ENCODE measurements at places on chromosomes 4 and X. TPM values are rescaled to one million over a fixed set of nuclear protein-coding genes. Genes with fewer than 3 reads are reported as not detected.

GRCh38 chr4:176879380-176880116 lies 86.8 kb upstream of the VEGFC start:
- no peak for DNase-seq

CSAG1 gene
- not detected for total RNA-seq

- DNase-seq = no peak
Measured at GRCh38 chr4:61628727-61629126, 428.6 kb downstream of the ADGRL3 start.

- DNase-seq = no peak
Measured at GRCh38 chrX:116339407-116339806, 97.0 kb upstream of the SLC6A14 start.

GRCh38 chr4:139314047-139314800 lies 11.9 kb upstream of the NDUFC1 start:
- no peak for DNase-seq

DNA sequence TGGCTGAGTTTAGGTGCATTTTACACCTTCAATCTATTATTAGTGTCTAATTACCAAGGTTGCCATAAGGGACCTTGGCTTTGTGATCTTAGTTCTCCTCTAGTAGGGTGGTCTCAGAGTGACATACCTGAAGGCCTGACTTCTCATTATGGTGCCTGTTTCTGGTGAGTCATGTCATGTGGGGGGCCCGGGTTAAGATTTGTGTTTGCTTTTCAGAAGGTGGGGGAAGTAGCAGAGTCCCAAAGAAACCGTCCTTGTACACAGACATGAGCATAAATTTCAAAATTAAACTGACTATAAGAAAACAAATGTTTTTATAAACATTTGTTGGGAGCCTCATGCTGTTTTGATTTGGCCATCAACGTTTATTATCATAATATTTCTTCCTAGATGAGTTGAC lies 74.5 kb downstream of the HHIP start:
- DNase-seq = no peak

NUDT11 gene
- 2.6 TPM for total RNA-seq

DNA sequence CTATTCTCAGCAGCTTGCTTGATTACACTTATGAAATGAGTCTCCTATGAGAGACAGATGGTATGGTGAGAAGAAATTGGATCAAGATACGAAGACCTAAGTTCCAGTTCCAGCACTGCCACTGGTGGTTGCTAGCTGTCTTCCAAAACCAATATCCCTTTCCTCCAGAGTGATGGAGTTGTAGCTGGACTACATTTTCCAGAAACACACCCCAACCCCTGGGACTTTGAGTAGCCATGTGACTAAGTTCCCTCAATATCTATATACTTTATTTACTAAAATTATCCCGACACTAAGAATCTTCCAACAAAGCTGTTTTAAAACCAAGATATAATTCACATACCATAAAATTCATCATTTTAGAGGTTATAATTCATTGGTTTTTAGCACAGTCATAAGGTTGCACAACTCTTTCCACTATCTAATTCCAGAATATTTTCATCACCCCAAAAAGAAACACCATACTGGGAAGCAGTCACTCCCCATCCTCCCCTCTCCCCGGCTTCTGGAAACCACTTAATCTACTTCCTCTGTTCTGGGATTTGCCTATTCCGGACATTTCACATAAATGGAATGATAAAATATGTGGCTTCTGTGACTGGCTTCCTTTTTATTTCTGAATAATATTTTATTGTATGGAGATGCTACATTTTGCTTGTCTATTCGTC lies 118.0 kb downstream of the MANBA start:
- DNase-seq = no peak

DNA sequence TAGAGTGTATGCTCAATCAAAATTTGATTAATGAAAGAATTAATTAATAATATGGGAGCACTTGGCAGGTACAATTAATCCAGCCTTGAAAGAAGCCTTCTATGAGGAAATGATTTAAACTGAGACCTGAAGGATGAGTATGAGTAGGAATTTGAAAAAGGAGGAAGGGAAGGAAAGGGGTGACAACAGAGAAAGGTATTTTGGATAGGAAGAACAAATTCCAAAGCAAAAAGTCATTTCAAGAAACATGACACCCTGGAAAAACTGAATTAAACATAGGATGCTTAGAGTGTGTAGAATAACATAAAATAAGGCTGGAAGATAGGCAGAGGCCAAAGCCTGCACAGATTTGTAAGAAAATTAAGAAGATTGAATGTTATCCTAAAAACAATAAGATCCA lies 29.6 kb downstream of the PHOX2B start:
- DNase-seq = no peak

LRIT3 gene
- total RNA-seq = 0.60 TPM

GRCh38 chrX:118718737-118719136 lies 8.7 kb upstream of the IL13RA1 start:
- DNase-seq = no peak

SMIM9 gene
- total RNA-seq = not detected

DNA sequence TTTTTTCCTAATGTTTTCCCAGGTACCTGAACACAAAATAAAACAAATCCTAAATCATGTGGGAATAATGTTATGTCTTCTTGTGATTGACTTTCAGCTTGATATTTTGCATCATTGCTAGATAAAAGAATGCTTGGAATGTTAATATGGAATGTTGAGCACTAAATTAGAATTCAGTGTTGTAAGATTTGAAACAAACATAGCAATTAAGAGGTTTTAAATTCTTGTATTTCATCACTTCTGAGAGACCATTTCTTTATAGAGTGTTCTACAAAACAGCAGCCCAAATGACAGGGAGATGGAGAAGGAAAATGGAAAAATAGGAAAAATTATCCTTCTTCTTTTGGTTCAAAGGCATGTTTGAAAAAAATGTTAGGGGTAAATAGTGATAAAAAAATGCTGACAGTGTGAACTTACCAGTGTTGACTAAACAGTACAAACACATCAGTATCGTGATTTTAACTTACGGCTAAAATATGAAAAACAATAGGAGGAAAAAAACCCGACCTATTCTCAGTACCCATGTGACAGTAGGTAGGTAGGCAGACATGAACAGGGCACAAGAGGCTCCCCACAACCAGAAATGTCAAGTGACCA lies 102.6 kb upstream of the PDE5A start:
- no peak for DNase-seq

DNA sequence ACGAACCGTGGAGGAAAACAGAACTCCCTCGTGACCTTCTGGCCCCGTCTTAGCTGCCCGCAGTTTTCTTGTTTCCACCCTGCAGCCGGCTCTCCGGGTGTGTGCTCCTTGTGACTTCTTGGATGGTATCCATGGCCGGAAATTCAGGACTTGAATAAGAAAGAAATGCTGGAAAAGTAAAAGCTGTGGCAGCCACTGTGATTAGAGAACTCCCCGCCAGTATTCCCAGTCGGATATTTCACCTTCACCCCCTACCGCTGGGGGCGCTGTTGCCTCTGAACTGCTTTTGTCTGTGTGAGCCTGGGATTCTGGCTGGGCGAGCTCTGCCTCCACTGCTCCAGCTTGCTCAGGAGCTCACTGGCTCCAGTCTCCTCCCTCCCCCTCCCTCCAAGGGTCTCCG lies 41.5 kb upstream of the CYP4V2 start:
- DNase-seq = peak; percentile 28

DNA sequence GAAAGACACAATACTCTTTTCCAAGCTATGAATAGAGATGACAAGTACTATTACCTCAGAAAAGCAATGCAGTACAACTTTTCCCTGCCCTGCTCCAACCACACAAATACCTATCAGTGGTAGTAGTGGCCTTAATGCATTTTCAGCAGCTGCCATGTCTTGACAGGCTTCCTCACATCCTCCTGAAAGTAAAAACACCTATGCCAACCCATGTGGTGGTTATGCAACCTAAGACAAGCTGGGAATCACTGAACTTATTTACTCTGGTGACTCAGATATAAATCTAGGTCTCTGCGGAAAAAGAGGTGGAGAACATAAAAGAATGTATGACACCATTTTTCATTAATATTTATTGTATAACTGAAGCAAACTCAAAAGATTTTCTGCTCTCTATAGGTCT lies 14.5 kb downstream of the WDFY3 start:
- DNase-seq = no peak

- DNase-seq = no peak
Measured at GRCh38 chrX:144732588-144732987, 514.7 kb upstream of the SPANXN1 start.

- DNase-seq = no peak
Measured at GRCh38 chrX:106742193-106742592, 15.7 kb downstream of the RNF128 start.

IQCM gene
- not detected for total RNA-seq

DNA sequence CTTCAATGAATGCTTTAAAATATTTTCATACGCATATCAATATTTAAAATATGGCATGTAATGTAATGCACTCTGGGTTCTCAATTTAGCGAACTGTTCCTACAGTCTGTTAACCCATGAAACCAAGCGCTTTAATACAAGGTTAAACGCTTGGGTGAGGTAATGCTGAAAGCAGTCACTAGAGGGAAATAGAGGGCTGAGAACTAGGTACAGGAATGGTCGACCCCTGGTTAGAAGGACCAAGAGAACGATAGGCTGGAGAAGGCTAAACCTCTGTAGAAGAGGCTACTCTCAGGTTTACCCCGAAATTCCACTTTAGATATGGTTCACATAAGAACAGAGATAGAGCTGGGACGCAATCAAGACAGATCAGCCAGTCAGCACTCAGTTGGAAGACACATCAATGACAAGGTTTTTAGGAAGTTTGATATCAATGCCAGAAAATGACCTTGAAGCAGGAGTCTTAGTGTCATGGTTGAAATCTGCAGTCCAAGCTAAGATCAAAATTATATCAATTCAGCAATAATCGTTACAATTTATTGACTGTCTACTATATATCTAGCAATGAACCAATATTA lies 26.9 kb downstream of the ARSJ start:
- DNase-seq = no peak

- DNase-seq = no peak
Measured at GRCh38 chrX:155819525-155819924, 61.6 kb upstream of the VAMP7 start.

FAM149A gene
- total RNA-seq = 20.1 TPM

- no peak for DNase-seq
Measured at GRCh38 chr4:78481180-78481579, 70.4 kb upstream of the ANXA3 start.

GRCh38 chr4:182975806-182976205 lies 58.6 kb upstream of the DCTD start:
- no peak for DNase-seq

DNA sequence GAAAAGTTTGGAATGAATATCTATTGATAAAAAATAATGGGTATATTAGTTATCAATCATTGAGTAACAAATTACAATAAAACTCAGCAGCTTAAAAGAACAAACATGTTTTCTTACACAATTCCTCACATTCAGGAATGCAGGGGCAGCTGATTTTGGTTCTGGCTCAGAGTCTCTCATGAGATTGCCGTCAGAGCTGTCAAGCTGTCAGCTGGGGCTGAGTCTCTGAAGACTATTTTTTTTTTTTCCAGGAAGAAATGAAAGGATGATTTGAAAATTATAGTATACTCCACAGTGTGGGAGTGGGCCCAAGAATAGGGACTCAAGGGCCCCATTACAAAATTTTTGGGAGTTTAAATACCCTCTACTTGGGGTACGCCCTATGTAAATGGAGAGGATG lies 219.1 kb downstream of the GC start:
- no peak for DNase-seq

- no peak for DNase-seq
Measured at GRCh38 chrX:143674926-143675325, 39.0 kb upstream of the SLITRK4 start.

SLC6A14 gene
- total RNA-seq = not detected
